ENCODE measurements at places on chromosomes 6 and 20. TPM values are rescaled to one million over a fixed set of nuclear protein-coding genes. Genes with fewer than 3 reads are reported as not detected.

- no peak for DNase-seq
Measured at GRCh38 chr6:2529211-2529719, 221.5 kb downstream of the MYLK4 start.

DNA sequence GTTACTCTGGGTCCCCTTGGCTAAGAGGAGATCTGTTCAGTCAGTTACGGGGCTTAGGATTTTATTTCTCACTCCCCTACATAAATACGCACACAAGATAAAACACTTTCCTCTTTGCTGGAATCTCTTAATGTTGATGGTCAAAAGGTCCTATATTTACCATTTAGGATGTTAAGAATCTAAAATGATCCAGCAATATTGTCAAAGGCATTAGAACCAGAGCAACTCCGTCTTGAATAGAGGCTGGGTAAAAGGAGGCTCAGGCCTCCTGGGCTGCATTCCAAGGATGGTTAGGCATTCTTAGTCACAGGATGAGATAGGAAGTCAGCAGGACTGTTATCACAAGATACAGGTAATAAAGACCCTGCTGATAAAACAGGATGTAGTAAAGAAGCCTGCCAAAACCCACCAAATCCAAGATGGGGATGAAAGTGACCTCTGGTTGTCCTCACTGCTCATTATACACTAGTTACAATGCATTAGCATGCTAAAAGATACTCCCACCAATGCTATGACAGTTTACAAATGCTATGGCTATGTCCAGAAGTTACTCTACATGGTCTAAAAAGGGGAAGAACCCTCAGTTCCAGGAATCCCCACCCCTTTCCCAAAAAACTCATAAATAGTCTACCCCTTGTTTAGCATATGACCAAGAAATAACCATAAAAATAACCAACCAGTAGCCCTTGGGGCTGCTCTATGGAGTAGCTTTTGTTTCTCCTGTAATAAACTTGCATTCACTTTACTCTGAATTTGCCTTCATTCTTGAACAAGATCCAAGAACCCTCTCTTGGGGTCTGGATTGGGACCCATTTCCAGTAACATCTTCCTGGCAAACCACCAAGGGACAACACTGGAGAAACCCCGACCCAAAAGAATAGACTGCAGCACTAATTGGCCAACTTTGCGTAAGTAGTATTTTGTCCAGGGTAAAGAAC is 107.5 kb downstream of the DTNBP1 start:
- DNase-seq = no peak

- DNase-seq = no peak
Measured at GRCh38 chr6:3838992-3839867, 9.9 kb upstream of the FAM50B start.

DNA sequence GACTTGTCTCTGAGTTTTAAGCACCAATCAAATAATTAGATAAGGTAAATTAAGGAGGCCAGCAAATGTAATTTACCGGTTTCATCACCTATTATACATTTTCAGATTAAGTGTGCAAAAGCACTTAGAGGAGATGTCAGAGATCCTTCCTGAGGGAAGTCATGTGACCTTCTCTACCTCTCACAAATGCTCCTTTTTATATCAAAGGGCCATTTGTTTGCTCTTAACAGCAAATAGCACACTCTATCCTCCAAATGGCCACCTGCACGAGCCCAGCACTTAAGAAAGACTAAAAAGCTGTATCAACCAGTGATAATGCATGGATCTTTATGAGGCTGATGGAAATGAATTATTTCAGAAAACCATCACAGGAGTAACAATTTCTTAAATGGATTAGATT is 149.4 kb downstream of the ELOVL4 start:
- no peak for DNase-seq

Gene SGK1
- 31.5 TPM for total RNA-seq

DNA sequence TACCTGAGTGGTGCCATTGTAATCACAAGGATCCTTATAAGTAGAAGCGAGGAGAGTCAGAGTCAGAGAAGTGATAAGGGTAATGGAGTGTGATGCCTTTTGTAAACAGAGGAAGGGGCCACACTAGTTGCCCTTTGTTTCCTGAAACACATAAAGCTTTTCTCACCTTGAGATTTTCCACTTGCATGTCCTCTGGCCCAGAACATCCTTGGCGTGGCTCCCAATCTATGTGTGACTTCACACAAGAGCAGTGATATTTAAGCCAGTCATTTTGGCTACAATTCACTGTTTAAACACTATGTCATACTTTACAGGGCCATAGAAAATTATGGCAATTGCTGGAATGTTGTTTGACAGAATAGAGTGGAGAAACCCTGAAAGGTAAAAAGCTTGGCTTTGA is 121.2 kb upstream of the BTN3A2 start:
- no peak for DNase-seq

GRCh38 chr20:20668639-20669038 is 43.8 kb downstream of the RALGAPA2 start:
- DNase-seq = no peak

Gene ENPP5
- total RNA-seq = 2.0 TPM

DNA sequence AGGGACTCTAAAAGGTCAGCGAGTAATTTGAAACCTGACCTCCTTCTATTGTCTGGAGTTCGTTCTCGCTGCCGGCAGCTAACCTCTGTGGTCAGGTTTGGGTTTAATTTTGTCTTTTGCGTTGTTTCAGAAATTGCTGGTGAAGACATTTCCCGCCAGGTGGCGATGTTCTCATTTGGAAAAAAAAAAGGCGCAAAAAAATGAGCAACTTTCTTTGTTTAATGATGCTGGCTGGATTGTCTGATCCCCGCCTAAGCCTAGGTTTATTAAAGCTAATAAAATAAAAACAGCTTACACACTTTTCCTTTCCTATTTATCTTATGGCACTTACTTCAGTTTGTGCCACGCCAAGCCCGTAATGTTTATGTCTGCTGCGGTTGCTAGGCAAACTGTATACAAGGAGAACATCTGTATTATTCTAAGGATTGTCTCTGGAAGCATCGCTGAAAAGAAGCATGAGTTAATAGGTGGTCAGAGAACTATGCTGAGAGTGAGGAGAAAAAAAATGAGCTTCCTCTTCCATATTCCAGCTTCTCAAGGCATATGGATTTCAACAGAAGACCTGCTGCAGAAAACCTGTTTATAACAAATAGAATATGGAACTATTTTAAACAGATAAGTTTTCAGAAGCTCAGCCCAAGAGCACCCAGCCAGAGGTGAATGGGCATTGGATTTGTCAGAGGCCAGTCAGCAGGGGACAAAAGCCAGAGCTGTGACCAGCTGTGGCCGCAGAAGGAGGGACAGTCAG is 205.7 kb downstream of the DOK5 start:
- DNase-seq = no peak

GRCh38 chr6:134902074-134902861 is 47.6 kb downstream of the ALDH8A1 start:
- no peak for DNase-seq

GRCh38 chr6:16999491-17000436 is 102.1 kb upstream of the STMND1 start:
- DNase-seq = no peak

Gene POU3F2
- not detected for total RNA-seq

Gene GCNT2
- total RNA-seq = 8.9 TPM

Data from activated naive CD8-positive, alpha-beta T cell treated with anti-CD3 and anti-CD28 coated beads, Interleukin-2, amount 10 ng/mL, durations not matched to agents 7 days and 5 days (primary cell).